Coronary artery (tissue), 2 donors: ENCODE measurements at places on chromosomes 12 and 14.

DNA sequence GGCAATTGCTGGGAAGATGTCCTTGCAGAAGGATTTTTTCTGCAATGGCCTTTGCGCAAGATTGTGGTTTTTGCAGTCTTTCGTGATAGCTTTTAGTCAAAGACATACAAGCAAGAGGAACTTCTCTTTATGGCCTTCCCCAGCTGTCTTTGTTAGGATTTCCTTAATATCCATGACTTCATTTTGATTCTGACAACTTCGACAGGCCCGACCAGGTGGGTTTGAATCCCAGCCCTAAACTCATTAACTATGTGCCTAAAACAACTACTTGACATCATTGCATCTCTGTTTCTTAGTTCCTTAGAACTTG, 13.3 kb upstream of the VRK1 start:
- DNase-seq = no peak

- DNase-seq = no peak
Observed at GRCh38 chr14:57355081-57355800, 35.1 kb upstream of the NAA30 start.

GRCh38 chr14:30005114-30005808, 77.6 kb upstream of the PRKD1 start:
- DNase-seq = no peak

GRCh38 chr14:34548472-34548981, 9.0 kb upstream of the EAPP start:
- no peak for DNase-seq

- DNase-seq = no peak
Observed at GRCh38 chr12:6615802-6616201, 8.6 kb upstream of the CHD4 start.

GRCh38 chr14:77407158-77407557, 16.2 kb downstream of the NOXRED1 start:
- no peak for DNase-seq

GRCh38 chr12:75991753-75992152, 39.8 kb downstream of the PHLDA1 start:
- no peak for DNase-seq
